Stimulated activated effector memory CD8-positive, alpha-beta T cell treated with anti-CD3 and anti-CD28 coated beads, Interleukin-12 subunit alpha, Interleukin-12 subunit beta, amount 100 ng/mL, for 72 hours (primary cell): ENCODE measurements at places on chromosomes 4 and X.

- no peak for DNase-seq
Observed at GRCh38 chr4:142567620-142568451, 278.3 kb downstream of the INPP4B start.

DNA sequence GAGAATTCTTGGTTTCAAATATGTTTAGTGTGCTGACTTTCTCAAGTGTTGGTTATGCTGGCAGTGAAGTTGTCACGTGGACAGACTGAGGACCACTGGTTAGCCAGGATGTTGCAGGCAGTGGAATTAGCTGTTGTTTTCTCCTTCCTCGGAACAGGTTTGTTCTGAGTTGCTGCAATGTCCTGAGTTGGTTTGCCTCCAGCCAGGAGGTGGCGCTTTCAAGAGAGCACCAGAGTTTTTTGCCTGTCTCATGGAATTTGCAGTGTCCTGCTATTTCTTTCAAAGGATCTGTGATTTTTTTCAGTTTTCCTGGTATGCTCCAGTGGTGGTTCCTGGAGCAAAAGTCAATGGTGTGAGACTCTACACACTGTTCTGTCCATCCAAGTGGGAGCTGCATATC, 158.1 kb upstream of the CXorf66 start:
- DNase-seq = no peak

DNA sequence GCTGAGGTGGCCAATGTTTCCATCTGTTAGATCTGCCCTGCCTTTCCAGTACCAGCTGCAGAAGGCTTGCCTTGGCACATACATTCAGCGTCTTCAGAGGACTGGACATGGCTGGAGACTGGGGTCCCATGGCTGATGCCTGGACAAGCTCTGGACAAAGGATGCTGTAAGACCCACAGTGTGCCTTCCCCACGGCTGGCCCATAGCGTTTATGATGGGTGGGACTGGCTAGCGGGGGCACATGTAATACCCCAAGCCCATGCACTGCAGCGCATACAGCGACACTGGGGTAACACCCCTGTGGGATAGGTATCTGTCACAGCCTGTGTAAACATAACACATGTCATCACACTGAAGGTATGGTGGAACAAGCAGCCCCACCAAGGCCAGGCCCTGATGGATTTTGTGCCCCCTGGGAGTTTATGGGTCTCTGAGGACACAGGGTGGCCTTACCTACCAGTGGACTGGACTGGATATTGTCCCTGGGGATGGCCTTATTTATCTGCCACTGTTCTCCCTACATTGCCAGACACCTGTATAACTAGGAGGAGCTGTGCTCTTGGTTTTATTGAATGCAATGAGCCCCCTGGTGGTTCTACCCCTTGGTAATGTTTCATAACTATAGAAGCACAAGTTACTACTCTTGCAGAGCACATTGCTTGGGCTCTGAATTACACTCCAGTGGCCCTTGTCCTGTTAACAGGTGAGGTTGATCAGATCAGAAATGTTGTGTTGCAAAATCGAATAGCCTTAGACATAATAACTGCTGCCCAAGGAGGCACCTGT, 34.3 kb upstream of the TACR3 start:
- no peak for DNase-seq

GRCh38 chrX:116657071-116657470, 194.3 kb upstream of the CT83 start:
- DNase-seq = no peak

DNA sequence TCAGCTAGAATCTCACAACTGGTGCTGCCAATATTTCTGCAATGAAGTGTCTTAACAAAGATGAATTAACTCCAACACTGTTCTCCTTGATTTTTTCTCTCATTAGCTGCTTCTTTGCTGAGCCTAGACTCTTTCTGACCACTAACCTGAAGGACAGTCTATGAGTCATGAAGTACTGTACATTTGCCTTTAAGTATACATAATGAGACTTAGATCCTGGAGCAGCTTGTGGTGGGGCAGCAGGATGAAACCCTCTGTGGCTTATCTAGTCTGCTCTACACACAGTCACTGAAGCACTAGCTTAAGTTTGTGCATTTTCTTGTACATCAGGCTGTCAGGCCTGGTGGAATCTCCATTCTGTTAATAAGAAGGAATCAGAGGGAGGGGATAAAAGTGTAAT, 307.4 kb upstream of the SMIM31 start:
- no peak for DNase-seq

DNA sequence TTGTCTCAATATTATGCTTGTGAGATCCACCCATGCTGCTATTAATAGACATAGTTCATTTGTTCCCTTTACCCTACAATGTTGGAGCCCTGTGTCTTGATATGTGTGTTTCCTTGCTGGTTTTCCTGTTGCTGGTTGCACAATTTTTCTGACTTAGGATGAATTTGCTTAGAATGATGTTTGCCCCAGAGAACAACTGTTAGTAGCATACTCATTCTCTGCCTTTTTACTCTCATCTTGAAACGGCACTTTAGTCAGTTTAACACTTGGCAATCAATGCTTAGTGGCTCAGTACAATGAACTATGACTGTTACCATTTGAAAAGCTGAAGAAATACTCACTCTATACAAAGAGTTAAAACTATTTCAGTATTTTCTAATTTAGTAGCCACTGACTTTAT, 158.8 kb upstream of the NDST4 start:
- no peak for DNase-seq

- DNase-seq = no peak
Observed at GRCh38 chr4:73036123-73036522, 33.4 kb downstream of the COX18 start.

DNA sequence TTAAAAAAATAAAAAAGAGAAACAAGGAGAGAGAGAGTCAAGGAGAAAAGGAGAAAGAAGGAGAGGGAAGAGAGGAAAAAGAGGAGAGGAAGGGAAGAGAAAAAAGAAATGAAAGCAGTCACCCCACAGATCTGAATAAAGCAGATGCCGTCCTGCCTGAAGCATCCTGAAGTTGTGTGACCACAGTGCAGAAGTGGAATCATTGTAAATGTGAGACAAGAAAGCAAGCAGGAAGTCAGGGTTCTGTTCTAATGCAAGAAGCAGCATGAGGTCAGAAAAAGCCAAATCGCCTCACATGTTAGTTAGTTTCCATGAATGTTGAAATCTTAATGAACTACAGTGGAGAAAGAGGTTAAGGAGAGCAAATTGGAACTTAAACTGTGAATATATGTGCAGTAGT, 692.5 kb downstream of the CENPC start:
- DNase-seq = no peak

GRCh38 chr4:10347281-10347795, 109.9 kb downstream of the ZNF518B start:
- DNase-seq = no peak

DNA sequence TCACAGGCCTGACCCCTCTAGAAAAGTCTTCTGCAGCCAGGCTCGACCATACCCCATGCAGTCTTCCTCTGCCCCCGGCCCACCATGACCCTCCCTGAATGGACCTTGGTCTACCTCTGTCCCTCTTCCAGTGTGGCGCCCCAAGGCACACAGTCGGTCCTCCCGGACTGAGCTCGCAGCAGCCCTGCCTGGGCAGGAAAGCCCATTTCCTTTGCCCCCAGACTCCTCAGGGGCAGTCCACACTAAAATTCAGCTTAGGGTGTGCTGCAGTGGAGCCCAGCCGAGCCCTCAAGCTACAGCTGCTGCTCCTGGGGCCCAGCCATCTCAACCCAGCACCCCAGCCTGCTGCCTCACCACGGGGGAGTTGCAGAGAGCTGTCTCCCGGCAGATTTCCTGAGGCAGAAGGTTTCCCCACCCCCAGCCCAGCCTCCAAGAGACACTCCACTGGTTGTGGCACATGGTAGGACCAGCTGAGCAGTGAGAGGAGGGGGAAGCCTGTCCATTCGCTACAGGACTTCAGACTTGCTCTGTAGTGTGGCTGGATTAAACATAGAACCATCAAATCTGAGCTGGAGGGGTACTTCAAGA, 37.5 kb upstream of the IQSEC2 start:
- no peak for DNase-seq

- DNase-seq = no peak
Observed at GRCh38 chrX:17560385-17560784, 176.9 kb upstream of the SCML1 start.

DNA sequence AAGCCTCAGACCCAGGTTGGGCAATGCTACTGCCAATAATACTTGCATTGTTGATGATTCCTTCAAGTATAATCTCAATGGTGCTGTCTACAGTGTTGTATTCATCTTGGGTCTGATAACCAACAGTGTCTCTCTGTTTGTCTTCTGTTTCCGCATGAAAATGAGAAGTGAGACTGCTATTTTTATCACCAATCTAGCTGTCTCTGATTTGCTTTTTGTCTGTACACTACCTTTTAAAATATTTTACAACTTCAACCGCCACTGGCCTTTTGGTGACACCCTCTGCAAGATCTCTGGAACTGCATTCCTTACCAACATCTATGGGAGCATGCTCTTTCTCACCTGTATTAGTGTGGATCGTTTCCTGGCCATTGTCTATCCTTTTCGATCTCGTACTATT, 7.4 kb downstream of the LPAR4 start:
- DNase-seq = no peak

GRCh38 chrX:121649417-121649816, 602.0 kb downstream of the GLUD2 start:
- no peak for DNase-seq

GRCh38 chr4:128315756-128316520, 28.3 kb upstream of the PGRMC2 start:
- DNase-seq = no peak

GRCh38 chr4:80532674-80533333, 197.3 kb downstream of the CFAP299 start:
- DNase-seq = no peak

- DNase-seq = no peak
Observed at GRCh38 chr4:168408620-168409019, 71.7 kb downstream of the DDX60L start.

GRCh38 chr4:8506373-8507195, 66.0 kb downstream of the TRMT44 start:
- DNase-seq = no peak

- no peak for DNase-seq
Observed at GRCh38 chr4:159508917-159509500, 406.1 kb downstream of the RAPGEF2 start.
